ENCODE measurements at places on chromosomes 11 and 22. TPM values are rescaled to one million over a fixed set of nuclear protein-coding genes. Genes with fewer than 3 reads are reported as not detected.

- DNase-seq: no peak
Observed at GRCh38 chr11:9884601-9885000, 220.7 kb downstream of the SWAP70 start.

DNA sequence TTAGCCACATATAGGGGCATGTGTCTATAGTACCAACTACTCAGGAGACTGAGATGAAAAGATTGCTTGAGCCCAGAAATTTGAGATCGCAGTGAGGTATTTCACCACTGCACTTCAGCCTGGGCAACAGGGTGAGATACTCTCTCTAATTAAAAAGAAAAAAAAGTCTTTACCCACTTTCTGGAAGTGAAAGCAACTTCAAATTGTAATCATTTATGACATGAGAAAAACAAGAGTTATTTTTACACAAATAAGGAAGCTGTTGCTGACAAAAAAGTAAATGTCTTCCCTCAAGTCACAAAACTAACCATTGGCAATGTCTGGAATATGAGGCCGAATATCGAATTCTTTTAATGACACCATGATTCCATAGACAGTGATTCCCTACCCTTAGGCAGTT is 71.4 kb downstream of the GLYATL1 start:
- no peak for DNase-seq

DNA sequence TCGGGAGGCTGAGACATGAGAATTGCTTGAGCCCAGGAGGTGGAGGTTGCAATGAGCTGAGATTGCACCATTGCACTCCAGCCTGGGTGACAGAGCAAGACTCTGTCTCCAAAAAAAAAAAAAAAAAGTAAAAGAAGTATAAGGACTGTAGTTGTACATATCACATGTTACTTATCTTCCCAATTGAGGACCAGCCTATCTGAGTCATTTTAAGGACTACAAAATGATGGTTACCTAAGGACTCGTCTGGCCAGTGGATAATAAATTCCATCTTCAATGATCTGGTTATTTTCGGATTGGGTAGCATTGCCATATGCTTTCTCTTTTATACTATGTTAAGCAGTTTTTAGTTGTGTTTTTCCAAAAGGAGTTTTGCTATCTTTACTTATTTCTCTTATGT is 55.3 kb downstream of the PPFIA1 start:
- DNase-seq: no peak

DNA sequence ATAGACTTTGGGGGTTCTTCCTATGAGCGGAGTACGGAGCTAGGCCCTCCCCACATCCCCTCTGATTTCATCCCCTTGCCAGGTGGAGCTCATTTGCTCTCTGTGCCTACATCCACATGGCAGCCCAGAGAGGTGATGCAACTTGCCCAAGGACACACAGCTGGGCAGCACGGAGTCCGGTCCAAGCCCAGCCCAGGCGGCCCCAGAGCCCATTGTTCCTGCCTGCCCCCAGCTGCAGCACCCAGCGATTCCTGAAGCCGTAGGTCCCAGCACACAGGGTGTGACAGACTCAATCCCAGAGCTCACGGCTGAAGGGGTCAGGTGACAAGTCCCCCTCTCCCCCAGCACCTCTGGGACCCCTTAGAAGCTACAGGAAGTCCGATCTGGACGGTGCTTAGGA is 22.2 kb upstream of the RFPL3 start:
- DNase-seq: no peak

DNA sequence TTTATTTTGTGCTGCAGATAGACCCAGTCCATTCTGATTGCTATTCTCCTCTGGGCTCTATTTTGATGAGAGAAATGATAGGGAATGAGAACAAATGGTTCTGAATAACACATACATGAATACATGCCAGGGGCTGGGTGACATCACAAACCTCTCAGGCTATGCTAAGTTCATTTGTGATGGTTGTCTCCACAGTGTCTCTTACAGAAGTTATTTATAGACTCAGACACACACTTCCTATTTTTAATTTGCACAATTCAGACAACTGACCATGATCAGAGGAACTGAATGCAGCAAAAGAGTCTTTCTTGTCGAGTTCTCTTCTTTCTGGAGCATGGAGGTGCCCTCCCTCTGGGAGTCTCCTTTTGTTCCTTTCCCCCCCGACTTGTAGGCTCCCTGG is 991.7 kb downstream of the OPCML start:
- DNase-seq: no peak

The MOGAT2 gene
- 24.3 TPM for polyA plus RNA-seq

DNA sequence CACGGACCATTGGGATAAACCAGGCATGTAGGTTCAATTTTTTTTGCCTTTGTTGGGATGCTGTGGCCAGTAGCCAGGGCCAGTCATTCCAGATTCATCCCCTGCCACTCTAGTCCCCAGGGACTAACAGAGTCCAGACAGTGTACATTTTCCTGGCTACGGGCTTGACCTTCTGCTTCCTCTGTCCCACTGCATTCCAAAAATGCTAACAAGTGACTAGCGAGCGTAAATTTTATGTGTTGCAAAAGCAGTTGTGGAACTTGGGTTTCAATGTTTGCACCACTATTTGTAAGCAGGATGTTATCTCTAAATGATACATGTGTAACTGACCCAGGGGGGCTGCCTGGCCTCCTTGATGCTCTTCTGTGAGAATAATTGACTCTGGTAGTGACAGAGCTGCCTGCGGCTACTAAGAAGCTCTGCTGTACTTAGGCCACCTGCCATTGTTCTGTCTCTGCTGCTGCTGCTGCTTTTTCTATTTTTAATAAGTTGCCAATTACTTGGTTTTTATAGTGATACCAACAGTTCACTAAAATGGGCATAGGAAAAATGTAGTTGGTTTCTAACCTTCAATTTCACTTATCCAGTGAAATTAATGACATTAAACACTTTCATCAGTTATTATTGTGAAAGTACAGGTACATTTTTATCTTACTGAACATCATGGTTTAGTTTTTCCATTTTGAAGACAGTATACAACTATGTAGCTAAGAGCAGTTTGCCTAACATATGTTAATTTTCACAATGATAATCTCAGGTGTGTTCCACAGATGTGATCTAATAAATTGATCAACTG is 26.8 kb downstream of the TNRC6B start:
- no peak for DNase-seq

DNA sequence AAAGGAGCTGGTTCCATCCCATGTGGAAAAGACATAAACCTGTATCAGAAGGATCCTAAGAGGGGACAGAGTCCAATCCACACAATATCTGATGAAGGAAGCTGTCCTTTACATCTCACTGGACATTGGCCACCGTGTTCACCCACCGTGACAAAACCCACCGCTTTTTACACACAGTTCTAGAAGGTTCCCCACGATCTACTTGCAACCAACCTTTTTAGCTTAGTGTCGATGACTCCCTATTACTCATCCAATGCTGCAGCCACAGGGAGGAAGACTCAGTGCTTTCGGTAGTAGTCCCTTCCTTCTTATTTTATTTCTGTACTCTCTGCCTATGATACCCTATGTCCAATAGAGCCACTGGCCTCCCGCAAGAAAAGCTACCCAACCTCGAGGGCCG is 65.4 kb downstream of the MAPK1 start:
- DNase-seq: no peak

DNA sequence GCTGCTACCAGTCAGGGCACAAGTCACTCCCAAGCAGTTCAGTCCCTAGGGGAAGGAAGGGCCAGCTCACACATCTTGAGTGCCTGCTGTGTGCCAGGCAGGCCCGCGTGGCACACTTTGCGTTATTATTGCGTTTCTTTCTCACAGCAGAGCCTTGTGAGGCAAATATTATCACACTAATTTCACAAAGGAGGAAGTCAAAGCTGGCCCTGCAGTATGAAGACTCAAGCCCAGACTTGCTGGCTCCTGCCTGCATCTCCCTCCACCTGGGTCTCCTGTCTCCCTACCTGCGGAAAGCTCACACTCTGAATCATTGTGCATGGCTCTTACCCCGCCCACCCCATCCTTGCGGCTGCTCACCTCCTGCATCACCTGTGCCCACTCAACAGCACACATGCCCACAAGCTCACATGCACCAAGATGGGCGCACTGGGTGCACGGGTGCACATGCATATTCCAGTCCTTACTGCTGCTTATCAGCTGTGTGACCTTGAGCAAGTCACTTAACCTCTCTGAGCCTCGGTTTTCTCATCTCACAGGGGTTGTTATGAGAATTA is 31.7 kb upstream of the P2RY2 start:
- no peak for DNase-seq

- no peak for DNase-seq
Observed at GRCh38 chr11:13134886-13135285, 125.8 kb downstream of the RASSF10 start.

DNA sequence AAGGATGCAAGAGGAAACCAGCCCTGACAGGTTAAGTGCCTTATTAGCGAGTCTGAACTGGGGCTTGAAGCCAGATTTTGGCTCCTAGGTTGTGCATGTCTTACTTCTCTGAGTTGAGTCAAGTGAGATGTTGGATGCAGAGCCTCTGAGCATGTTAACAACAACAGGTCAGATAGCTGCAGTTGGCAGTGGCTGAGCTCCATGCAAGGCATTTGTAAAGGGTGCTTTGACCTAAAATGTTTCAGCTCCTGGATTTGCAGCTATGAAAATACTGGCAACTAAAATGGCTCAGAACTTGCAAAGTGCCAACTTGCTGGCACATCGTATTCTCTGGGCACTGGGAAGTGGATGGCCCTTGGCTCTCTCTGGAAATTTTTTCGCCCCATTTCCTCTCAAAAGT is 16.4 kb upstream of the CSRP3 start:
- DNase-seq: no peak

GRCh38 chr11:2191883-2192282 is 20.3 kb upstream of the TH start:
- no peak for DNase-seq

The HBG2 gene
- polyA plus RNA-seq: not detected

GRCh38 chr11:29260939-29261705 is 755.7 kb downstream of the KCNA4 start:
- no peak for DNase-seq

DNA sequence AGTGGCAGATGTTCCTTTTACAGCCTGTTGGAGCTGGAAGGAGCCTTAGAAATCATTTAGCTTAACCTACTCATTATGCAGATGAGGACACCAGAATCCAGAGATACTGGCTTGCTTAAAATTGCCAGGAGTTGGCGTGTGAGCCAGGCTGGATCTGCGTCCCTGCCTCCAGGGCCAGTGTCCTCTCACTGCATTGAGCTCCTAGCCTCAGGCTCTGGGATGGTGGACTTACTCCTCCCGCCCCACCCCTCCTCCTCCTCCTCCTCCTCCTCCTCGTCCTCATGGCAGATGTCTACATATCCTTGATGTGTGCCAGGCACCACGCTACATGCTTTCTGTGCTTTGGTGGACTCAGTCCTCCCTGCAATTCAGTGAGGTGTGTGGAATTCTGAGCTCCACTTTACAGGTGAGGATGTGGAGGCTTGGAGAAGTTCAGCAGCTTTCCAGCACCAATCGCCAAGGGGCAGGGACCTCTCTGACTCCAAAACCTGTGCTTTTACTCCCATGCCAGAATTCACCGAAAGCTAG is 24.1 kb downstream of the ADAMTS15 start:
- DNase-seq: no peak

- DNase-seq: peak; percentile 50
Observed at GRCh38 chr22:46731246-46732040, 6.6 kb downstream of the CERK start.

- DNase-seq: no peak
Observed at GRCh38 chr22:35592418-35592967, 24.6 kb downstream of the MB start.

DNA sequence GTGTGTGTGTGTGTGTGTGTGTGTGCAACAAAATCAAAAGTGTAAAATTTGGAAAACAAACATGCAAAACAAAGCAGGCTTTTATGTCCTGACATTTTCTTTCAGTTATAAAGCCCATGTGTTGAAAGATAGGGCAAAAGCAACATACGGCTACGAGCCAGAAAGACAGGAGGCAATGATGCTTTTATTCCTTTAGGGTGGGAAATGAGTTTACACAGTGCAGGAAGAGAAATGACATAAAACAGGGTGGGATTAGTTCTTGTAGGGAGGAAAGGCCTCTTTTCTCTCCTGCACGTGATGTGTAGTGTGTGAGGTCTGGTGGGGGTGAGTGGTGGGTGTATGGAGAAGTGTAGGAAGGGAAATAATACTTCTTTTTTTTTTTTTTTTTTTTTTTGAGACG is 29.4 kb downstream of the IL18 start:
- DNase-seq: no peak

- peak; percentile 17 for DNase-seq
Observed at GRCh38 chr22:49329636-49330035, 498.0 kb downstream of the BRD1 start.

- peak; percentile 43 for DNase-seq
Observed at GRCh38 chr22:26502688-26503561, 9.3 kb downstream of the TFIP11 start.

The CNIH2 gene
- polyA plus RNA-seq: not detected

- DNase-seq: no peak
Observed at GRCh38 chr11:19980388-19980787, 179.9 kb downstream of the DBX1 start.

The APOL5 gene
- 0.43 TPM for polyA plus RNA-seq

GRCh38 chr22:27868732-27869282 is 50.2 kb downstream of the PITPNB start:
- no peak for DNase-seq

The GLYATL1 gene
- polyA plus RNA-seq: 246 TPM

GRCh38 chr11:44839458-44840084 is 111.1 kb downstream of the TP53I11 start:
- no peak for DNase-seq
